Midbrain (tissue), 1 donor: ENCODE measurements at places on chromosomes 13 and 19.
A peak's percentile ranks its signal among the peaks of the same experiment; 100 is the strongest.

GRCh38 chr13:41188584-41188983 lies 5.8 kb downstream of the KBTBD7 start:
- DNase-seq = no peak

DNA sequence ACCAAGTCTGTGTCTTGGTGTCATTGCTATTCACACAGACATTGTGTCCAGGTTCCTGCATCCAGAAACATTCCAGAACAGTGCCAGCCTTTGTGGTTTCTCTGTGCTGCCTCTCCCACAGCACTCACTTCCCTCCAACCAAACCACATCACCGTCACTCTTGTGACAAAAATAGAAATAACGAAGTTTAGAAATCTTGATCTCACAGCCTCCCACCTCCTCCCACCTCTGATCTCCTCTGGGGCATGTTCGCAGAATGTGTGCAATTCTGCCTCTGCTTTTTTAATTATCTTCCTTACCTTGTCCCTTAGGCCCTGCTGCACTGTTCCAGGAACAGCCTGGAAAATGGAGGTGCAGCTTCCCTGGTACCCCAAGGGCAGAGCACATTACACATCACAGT lies 8.7 kb upstream of the SERPINE3 start:
- DNase-seq = no peak

DNA sequence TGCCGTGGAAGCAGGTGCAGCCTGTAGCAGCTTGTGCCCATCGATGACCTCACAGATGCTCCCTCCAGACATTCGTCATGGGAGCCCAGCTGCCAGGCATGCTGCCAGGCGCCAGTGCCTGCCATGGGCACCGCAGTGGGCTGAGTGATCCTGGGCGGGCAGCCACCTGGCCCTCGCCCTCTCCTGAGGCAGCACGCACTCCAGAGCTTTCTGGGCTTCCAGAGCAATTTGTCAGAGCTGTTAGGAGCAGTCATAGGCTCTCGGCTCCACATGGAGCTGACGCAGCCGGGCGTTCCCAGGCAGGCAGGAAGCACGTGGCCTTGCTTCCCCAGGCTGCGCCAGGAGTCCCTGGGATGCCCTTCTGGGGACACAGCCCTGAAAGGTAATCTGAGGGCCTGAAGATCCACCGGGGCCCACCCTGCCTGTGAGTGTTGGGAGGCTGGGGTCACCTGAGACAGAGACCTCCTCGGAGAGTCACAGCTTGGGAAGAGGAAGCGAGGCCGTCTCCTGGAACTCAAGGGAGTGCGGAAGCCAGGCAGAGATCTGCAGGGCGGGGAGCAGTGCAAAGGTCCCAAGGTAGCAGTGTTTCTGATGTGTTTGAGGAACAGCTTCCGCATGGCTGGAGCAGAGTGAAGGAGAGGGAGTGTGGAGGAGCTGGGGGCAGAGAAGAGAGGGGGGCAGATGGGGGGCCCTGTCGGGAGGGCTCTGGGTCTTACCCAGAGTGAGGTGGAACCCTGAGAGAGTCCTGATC lies 50.6 kb downstream of the DPF1 start:
- DNase-seq = peak; percentile 90

- peak; percentile 100 for DNase-seq
Observed at GRCh38 chr19:1103708-1104310, at the start of gene GPX4. GPX4 (plus strand) TSS chr19:1103994; CDS start chr19:1104044, 50 bp downstream.

DNA sequence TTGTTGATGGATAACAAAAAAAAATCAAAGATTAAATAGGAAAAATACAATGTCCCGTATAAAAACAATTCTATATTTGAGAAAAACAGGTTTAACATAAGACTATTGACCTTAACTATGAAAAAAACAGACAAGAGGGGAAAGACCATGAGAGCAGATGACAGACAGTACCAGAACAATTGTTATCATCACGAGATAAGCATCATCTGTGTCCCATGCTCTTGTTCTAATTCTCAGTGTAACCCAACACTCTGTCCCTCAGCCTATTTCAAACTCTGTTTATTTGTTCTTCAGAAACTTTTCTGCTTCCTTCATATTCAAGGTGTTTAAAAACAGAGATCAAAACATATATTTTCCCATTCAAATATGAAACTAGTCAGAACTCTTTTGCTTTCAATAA lies 216.4 kb downstream of the PCDH9 start:
- DNase-seq = no peak
